ENCODE measurements at places on chromosomes 5 and 9.
A peak's percentile ranks its signal among the peaks of the same experiment; 100 is the strongest.

DNA sequence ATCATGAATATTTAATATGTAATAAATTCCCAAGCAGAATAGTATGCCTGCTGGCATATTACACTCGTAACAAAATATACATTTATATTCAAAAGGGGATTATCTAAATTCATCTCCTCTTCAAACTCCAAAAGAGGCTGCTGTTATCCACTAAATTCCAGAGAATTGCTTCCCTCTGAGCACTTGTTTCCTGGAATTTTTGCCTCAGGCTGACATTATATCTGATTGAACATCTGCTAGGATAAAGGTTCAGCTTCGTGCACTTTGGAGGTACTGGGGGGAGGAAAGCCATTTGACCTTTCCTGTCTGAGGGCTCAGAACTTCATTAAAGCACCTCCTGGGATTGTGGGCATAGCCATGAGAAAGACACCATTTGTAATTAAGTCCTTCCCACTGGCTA, 4.3 kb upstream of the HAPLN1 start:
- DNase-seq, result no peak

DNA sequence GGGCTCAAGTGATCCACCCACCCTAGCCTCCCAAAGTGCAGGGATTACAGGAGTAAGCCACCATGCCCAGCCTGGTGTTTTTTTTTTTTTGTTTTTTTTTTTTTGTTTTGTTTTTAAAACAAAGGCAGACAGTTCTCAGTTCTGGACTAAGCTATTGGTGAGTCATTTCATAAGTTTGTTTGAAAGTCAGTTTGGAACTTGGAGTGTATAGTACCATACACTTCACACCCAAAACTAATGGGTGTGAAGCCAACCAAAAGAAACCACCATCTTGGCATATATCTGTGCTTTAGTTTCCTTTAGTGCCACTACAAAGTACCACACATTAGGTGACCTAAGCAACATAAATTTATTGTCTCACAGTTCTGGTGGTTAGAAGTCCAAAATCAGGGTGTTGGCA, 13.4 kb downstream of the MAST4 start:
- DNase-seq, result no peak

DNA sequence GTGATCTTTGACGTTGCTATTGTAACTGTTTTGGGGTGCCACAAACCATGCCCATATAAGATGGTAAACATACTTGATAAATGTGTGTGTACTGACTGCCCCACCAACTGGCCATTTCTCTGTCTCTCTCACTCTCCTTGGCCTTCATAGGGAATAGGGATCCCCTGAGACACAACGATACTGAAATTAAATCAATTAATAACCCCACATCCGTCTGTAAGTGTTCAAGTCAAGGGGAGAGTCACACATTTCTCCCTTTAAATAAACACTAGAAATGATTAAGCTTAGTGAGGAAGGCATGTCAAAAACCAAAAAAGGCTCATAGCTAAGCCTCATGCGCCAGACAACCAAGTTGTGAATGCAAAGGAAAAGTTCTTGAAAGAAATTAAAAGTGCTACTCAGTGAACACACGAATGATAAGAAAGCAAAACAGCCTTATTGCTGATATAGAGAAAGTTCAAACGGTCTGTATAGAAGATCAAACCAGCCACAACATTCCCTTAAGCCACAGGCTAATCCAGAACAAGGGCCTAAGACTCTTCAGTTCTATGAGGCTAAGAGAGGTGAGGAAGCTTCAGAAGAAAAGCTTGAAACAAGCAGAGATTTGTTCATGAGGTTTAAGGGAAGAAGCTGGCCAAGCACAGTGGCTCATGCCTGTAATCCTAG, 111.1 kb downstream of the UGCG start:
- peak; percentile 63 for DNase-seq

GRCh38 chr5:112594095-112594850, 143.4 kb upstream of the APC start:
- DNase-seq, result no peak

- peak; percentile 94 for DNase-seq
Observed at GRCh38 chr9:129482521-129483414, 138.1 kb downstream of the C9orf50 start.

- DNase-seq, result peak; percentile 84
Observed at GRCh38 chr9:130845901-130846481, 10.9 kb downstream of the ABL1 start.

DNA sequence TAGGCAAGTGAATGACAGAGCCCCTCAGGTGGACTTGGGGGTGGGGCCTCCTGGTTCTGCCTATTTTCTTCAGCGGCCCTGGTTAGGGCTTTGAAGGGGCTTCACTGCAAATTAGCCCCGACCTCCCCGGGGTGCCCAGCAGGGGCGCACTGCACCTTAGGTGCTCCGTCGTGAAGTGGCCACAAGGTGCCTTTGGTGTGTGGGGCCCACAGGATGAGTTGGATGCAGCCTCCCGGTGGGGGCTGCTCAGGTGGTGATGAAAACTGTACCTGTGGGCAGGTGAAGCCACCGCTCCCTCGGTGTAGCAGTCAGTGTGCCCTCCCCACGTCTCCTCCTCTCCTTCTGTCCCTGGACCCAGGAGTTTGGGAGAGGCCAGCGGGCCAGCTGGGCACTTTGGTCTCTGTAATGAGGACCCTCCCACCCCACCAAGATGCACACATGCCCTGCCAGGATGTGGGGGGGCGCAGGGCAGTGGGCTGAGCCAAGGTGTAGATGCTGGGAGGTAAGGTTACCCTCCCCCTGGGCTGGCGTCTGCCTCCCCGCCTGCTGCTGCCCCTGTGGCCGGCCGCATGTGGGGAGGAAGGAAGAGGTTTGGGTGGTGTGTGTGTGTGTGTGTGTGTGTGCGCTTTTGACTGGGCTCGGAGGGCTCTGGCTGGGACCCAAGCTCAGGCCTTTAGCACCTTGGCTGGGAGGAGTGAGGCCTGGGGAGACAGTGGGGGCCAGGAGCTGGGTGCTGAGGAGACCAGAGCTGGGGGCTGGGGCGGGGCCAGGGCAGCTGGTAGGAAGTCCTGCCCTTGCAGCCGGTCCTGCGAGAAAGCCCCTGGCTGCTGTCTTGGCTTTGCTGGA, 55.6 kb downstream of the RXRA start:
- no peak for DNase-seq

DNA sequence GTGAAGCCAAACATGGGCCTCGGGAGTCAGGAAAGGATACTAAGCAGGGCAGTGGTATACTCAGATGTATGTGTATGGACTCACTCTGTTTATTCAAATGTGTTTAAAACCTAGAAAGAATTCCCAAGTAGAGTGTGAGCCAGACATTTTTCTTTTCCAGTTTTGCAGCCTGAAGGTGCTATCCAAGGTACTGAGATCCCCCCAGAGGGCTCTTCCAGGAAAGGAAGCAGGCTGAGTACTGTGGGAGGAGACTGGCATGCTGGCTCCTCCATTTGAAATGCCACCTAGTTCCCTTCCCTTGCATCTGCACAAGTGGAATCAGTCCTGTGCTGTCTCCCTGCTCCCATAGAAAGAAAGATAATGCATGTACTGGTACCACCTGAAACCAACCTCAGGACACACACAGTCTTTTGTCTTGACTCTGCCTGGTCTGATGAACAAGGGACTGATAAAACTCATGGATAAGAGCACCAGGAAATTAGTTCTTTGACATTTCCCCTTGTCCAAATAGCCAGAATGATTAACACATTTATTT, 85.9 kb downstream of the HRH2 start:
- peak; percentile 2 for DNase-seq

GRCh38 chr5:105218018-105218417, 1655.4 kb upstream of the NUDT12 start:
- no peak for DNase-seq

GRCh38 chr9:1047591-1048230, 2.4 kb upstream of the DMRT2 start:
- DNase-seq, result no peak

GRCh38 chr5:35483780-35484179, 133.9 kb upstream of the SPEF2 start:
- DNase-seq, result no peak

- DNase-seq, result no peak
Observed at GRCh38 chr5:171505473-171506043, 86.1 kb downstream of the FGF18 start.

DNA sequence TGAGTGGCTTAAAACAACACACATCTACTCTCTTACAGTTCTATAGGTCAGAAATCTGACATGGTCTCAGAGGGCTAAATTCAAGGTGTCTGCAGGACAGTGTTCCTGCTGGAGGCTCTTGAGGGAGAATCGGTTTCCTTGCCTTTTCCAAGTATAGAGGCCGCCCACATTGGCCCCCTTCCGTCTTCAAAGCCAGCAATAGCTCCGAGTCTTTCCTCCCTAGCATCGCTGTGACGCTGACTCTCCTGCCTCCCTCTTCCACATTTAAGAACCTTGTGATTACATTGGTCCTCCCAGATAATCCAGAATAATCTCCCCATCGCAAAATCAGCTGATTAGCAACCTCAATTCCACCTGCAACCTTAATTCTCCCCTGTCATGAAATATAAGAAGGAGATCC, 81.3 kb upstream of the IER5L start:
- no peak for DNase-seq

All from mesenchymal stem cell (in vitro differentiated cells and primary cell).